Hematopoietic multipotent progenitor cell (in vitro differentiated cells): ENCODE measurements at places on chromosomes 4 and X. TPM values are rescaled to one million over a fixed set of nuclear protein-coding genes. Genes with fewer than 3 reads are reported as not detected.

NAA11 gene
- under 0.01 TPM for total RNA-seq

ASMT gene
- total RNA-seq: not detected

CLDN24 gene
- not detected for total RNA-seq

S100P gene
- 0.27 TPM for total RNA-seq

C4orf36 gene
- total RNA-seq: 0.54 TPM
